Chondrocyte (in vitro differentiated cells): ENCODE measurements at places on chromosomes 7 and 10.

DNA sequence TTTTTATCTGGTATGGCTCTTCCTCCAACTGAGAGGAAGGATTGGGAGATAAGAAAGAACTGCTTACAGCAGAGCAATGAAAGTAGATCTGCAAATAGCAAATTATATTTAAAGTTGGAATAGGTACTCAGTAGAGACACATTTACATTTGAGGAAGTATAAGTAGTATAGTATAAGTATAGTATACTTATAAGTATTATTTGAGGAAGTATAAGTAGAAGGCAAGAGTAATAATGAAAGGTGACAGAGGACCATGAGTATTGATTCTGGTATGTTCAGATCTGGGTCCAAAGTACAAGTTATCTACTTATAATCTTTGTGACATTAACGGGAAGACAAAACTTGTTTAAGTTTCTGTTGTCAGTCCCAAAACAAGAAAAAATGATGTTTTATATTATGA, 527.6 kb upstream of the SORCS1 start:
- no peak overlapping the region for H3K27ac ChIP-seq
- H3K27me3 ChIP-seq = no peaks in the 10 kb centered on the region
- H3K36me3 ChIP-seq = no peaks in the 10 kb centered on the region
- DNase-seq = no peak
- H3K4me1 ChIP-seq = no peaks in the 10 kb centered on the region

DNA sequence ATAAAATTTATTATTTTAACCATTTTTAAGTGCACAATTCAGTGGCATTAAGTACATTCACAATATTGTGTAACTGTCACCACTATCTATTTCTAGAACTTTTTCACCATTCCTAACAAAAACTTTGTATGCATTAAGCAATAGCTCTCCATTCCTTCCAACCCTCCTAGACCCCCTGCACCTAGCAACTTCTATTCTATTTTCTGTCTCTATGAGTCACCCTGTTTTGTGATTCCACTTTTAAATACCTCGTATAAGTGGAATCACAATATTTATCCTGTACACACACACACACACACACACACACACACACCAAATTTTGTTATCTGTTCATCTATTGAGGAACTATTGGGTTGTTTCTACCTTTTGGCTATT, 89.2 kb downstream of the ARID5B start:
- H3K4me1 ChIP-seq = peaks cover 63% of the 10 kb centered on the region
- H3K27ac ChIP-seq = no peak overlapping the region
- no peaks in the 10 kb centered on the region for H3K27me3 ChIP-seq
- no peak for DNase-seq
- no peaks in the 10 kb centered on the region for H3K36me3 ChIP-seq
- no peak overlapping the region for H3K4me3 ChIP-seq

GRCh38 chr7:155842496-155843265, 30.4 kb upstream of the SHH start:
- DNase-seq = no peak
- H3K27me3 ChIP-seq = peaks cover 25% of the 10 kb centered on the region
- no peak overlapping the region for H3K27ac ChIP-seq
- H3K4me3 ChIP-seq = no peak overlapping the region
- H3K4me1 ChIP-seq = no peaks in the 10 kb centered on the region

DNA sequence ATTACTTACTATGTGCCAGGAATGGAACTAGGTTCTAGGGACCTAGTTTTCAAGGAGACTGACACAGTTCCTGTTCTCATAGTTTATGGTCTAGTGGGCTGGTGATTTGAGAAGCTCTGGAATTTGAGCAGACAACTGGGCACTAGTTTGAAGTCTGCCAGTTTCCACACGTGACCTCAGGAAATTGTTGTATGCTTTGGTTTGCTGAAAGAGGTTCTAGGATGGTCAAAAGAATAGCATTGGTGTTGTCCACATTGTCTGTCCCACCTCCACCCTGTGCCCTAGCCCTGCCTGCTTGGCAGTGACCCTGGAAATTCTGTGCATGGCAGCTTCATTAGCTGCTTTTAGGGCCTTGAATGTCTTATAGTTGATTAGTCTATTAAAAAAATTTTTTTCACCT, 28.7 kb downstream of the GBF1 start:
- no peak overlapping the region for H3K4me3 ChIP-seq
- peaks cover 18% of the 10 kb centered on the region for H3K4me1 ChIP-seq
- H3K27me3 ChIP-seq = no peaks in the 10 kb centered on the region
- H3K27ac ChIP-seq = no peak overlapping the region

DNA sequence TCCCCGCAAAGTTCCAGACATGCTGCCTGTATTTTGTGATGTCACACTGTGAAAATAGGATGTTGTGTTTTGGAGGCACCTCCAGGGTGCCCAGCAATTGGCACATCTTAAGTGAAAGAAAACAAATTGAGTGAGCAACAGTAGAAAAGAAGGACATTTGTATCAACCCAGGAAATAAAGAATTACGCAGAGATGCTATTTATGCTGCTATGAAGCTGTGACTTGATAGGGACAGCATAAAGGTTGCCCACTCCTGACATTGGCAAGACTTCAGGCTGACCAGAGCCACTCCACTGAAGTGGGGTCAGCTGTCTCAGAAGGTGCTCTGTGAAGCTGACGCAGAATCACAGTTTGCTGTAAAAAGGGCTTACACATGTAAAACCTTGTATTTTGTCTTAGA, 729.9 kb upstream of the GALNT17 start:
- H3K27me3 ChIP-seq = no peaks in the 10 kb centered on the region
- H3K27ac ChIP-seq = no peak overlapping the region
- H3K4me1 ChIP-seq = peaks cover 22% of the 10 kb centered on the region
- no peak for DNase-seq

- no peaks in the 10 kb centered on the region for H3K36me3 ChIP-seq
- H3K27me3 ChIP-seq = no peaks in the 10 kb centered on the region
- peak overlapping the region; percentile 20 for H3K27ac ChIP-seq
- H3K4me1 ChIP-seq = peaks cover 89% of the 10 kb centered on the region
- no peak overlapping the region for H3K4me3 ChIP-seq
Observed at GRCh38 chr10:77286531-77287508, 350.8 kb downstream of the KCNMA1 start.

DNA sequence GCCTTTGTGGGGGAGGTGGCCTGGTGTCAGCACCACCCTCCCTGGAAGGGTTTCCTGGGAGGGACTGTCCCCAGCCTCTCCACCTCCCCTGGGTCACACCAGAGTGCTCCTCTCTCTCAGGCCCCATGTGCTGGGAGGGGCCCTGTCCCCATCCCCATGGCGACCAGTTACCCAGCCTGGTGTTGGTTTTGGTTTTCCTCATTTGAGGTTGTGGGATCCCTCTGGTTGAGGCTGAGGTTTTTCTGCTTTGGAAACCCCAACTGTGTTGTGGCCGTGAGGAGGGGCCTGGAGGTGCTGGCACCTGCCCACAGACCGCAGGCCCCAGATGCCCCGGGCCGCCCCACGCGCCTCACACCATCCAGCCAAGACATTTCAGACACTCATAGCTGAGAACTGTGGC, 106.3 kb downstream of the GRK5 start:
- no peaks in the 10 kb centered on the region for H3K36me3 ChIP-seq
- H3K27me3 ChIP-seq = no peaks in the 10 kb centered on the region
- H3K4me3 ChIP-seq = no peak overlapping the region
- H3K4me1 ChIP-seq = peaks cover 40% of the 10 kb centered on the region
- H3K27ac ChIP-seq = no peak overlapping the region

DNA sequence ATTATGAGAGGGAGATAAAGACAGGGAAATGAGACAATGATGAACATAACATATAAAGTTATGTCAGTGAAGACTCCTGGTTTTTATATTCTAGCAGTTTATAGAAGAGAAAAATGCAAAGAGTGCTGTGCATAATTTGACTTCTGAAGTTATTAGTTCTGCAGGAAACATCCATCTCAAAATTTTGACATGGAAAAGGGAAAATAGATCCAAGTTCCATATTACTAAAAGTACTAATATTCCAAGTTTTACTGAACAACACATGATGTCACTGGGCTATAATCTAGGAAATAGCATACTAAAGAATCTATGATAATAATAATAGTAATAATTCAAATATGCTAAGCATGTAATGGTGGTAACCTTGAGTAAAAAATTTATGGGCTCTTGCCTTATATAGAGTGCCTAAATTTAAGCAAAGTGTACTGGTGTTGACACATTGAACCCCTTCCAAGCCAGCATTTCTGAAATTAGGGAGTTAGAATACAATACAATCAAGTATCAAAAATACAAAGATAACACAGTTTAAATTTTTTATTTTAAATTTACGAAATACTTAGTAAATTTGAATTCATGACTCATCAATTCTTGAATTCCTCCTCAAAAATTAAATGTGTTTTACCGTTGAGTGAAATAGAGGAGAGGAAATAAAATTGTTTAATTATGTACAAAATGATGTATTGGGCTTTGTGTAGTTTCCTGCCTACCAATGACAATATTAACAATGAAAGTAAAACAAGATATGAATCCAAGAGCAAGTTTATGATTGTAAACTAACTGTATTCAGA, 102.8 kb upstream of the KCND2 start:
- peaks cover 17% of the 10 kb centered on the region for H3K4me1 ChIP-seq
- no peak overlapping the region for H3K27ac ChIP-seq
- H3K36me3 ChIP-seq = no peaks in the 10 kb centered on the region
- DNase-seq = no peak
